ENCODE measurements at places on chromosomes 2 and 18. TPM values are rescaled to one million over a fixed set of nuclear protein-coding genes. Genes with fewer than 3 reads are reported as not detected.
A peak's percentile ranks its signal among the peaks of the same experiment; 100 is the strongest.

DNA sequence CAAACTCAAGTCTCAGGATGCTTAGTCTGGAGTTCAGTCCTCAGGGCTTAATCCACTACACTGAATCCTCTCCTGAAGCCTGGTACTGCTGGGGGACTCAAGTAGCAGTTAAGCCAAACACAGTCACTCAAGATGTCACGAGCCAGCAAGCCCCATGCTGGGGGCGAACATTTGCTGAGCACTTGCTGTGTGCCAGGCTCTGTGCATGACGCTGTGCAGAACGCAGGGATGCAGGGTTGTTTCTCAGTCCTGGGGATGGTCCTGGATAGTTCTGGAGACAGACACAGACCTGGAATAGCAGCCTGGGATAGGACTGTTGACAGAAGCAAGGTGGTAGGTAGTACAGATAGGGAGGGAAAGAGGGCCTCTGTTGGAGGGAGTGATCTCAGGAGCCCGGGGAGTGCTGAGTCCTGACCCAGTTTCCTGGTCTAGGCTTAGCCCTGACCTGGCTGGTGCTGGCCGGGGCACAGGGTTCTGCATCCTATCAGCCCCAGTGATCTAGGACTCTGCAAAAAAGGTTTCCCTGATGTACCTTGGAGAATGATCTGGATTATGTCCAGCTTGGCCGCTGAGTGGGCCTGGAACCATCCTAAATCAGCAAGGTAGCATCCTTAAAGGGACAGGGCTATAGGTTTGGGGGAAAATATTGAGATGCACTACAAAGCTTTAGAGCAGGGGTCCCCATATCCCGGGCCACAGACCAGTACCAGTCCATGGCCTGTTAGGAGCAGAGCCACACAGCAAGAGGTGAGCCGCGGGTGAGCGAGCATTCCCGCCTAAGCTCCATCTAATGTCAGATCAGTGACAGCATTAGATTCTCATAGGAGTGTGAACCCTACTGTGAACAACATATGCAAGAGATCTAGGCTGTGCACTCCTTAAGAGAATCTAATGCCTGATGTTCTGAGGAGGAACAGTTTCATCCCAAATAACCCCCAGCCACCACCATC, 54.7 kb upstream of the OTOF start:
- H3K36me3 ChIP-seq, result no peaks in the 10 kb centered on the region
- H3K4me1 ChIP-seq, result no peaks in the 10 kb centered on the region
- no peak overlapping the region for H3K27ac ChIP-seq
- no peak for DNase-seq

GRCh38 chr18:50203801-50204604, 9.1 kb upstream of the MYO5B start:
- peaks cover 64% of the 10 kb centered on the region for H3K27me3 ChIP-seq
- H3K27ac ChIP-seq, result no peak overlapping the region

GRCh38 chr2:96065381-96065930, 30.7 kb upstream of the GPAT2 start:
- no peak overlapping the region for H3K4me3 ChIP-seq
- no peaks in the 10 kb centered on the region for H3K36me3 ChIP-seq
- DNase-seq, result no peak
- peaks cover 4% of the 10 kb centered on the region for H3K4me1 ChIP-seq

DNA sequence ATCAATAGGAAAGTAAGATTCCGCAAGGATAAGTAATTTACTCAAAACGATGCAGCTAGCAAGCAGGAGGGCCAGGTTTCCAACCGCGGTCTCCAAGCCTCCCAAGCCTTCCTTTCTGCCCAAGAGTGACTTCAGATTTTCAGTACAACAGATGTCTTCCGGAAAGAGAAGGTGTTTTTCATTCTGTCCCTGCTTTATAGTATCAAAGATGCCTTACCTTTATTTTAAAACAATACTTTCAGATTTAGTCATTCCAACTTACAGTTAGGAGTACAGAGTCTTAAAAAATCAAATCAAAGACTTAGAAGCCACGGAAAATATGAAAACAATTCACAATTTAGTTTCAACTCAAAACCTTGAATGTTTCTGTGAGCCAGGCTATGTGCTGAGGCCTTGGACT, 43.6 kb downstream of the CYB5A start:
- H3K4me3 ChIP-seq, result no peak overlapping the region
- no peaks in the 10 kb centered on the region for H3K36me3 ChIP-seq
- peaks cover 7% of the 10 kb centered on the region for H3K27me3 ChIP-seq
- no peak overlapping the region for H3K27ac ChIP-seq
- no peak for DNase-seq

DNA sequence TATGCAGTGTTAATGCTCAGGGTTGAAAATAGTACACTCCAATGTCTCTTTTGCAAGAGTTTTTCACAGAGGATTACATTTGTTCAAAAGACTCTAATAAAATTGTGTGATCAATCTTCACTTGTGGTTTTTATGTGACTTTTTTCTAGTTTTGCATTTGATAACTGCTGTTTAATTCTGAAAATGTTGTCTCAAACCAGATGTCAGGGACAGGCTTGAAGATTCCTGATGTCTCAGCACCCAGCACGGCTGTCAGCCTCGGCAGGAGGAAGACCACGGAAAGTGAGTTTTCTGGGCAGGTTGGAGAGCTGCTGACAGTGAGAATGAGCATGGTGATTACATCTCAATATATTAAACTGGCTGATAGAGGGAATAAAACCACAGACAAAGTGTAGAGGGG, 9.1 kb downstream of the SOX11 start:
- peaks cover 2% of the 10 kb centered on the region for H3K36me3 ChIP-seq
- H3K27me3 ChIP-seq, result peaks cover 18% of the 10 kb centered on the region
- H3K4me1 ChIP-seq, result no peaks in the 10 kb centered on the region
- H3K4me3 ChIP-seq, result no peak overlapping the region
- no peak overlapping the region for H3K27ac ChIP-seq
- DNase-seq, result no peak

GRCh38 chr2:68185541-68186164, 28.0 kb downstream of the PNO1 start:
- H3K4me1 ChIP-seq, result peaks cover 24% of the 10 kb centered on the region
- peak; percentile 60 for DNase-seq
- H3K4me3 ChIP-seq, result no peak overlapping the region

- peak; percentile 53 for DNase-seq
- H3K4me1 ChIP-seq, result peaks cover 7% of the 10 kb centered on the region
- peaks cover 8% of the 10 kb centered on the region for H3K27me3 ChIP-seq
- no peak overlapping the region for H3K27ac ChIP-seq
- H3K4me3 ChIP-seq, result no peak overlapping the region
These were observed 17.0 kb downstream of the THNSL2 start for GRCh38 chr2:88187038-88187676.

GRCh38 chr2:3755277-3755676, 51.9 kb downstream of the DCDC2C start:
- H3K4me3 ChIP-seq, result no peak overlapping the region
- H3K27me3 ChIP-seq, result no peaks in the 10 kb centered on the region
- no peaks in the 10 kb centered on the region for H3K4me1 ChIP-seq
- no peak overlapping the region for H3K27ac ChIP-seq

DNA sequence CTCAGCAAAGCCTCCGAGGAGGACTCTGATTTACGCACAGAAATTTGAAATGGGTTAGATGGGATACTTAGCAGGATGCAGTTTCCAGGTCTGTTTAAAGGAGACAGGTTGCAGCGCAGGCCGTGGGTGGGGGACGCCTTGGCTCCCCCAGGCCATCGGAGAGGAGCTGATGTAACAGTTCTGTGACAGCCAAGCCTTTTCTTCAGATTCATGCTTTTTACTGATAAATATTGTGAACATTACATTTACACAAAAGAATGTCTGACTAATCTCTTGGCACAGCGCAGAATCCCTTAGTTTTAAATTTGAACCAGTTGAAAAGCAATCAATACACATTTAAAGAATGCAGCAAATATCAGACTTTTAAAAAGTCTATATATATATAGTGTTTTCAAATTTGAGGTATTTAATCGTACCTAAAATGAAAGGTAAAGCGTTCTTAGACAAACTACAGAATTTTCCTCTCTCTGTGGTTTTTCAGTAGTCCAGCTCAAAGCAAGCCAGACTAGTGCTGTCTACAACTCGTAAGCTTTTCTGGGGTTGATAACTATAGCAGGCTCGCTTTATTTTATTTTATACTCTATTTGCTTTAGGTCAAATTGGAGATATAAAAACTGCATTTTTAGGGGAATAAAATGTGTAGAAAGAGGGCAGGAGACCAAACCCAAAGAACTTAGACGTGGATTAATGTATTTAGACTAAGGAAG, 221.9 kb downstream of the PIEZO2 start:
- no peak overlapping the region for H3K4me3 ChIP-seq
- no peak for DNase-seq
- no peak overlapping the region for H3K27ac ChIP-seq
- no peaks in the 10 kb centered on the region for H3K4me1 ChIP-seq
- H3K27me3 ChIP-seq, result peaks cover 6% of the 10 kb centered on the region

DNA sequence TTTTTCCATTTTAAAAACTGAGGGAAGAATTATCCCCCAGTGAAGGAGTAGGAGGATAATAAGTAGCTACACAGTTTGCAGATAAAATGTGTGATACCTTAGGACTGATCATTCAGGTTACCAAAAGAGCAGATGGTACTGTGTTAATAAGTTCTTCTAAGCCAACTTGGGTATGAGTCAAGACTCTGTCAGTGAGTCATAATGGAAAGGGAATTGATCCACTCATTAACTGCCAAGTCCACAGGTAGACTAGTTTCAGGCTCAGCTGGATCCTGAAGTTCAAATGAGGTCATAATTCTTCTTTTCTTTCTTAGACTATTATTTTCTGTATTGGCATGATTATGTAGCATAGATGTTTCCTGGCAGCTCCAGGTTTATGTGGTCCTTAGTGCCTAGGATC, 142.4 kb upstream of the ALPP start:
- H3K4me1 ChIP-seq, result peaks cover 23% of the 10 kb centered on the region
- DNase-seq, result no peak

- no peaks in the 10 kb centered on the region for H3K36me3 ChIP-seq
- H3K27ac ChIP-seq, result no peak overlapping the region
- no peaks in the 10 kb centered on the region for H3K27me3 ChIP-seq
- no peaks in the 10 kb centered on the region for H3K4me1 ChIP-seq
- no peak for DNase-seq
These were observed 189.1 kb downstream of the TCF4 start for GRCh38 chr18:55398858-55399257.

- no peak overlapping the region for H3K4me3 ChIP-seq
- no peaks in the 10 kb centered on the region for H3K4me1 ChIP-seq
- no peak for DNase-seq
These were observed 162.3 kb downstream of the ACKR3 start for GRCh38 chr2:236731767-236732580.

DNA sequence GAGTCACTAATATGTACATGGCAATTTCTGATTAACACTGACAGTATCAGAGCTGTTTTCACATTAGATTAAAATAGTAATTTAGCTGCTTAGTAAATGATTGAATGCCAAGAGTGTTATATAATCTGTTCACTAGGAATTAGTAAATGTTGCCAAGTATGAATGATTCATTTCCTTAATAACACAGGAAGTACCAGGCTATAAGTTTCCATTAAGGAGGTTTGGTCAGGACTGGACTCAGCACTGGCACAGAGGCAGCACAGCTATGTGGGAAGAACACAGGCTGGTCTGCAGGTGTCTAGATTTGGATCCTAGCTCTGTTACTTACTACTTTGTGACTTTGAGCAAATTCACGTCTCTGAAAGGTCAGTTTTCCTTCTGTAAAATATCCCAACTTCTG, 97.2 kb downstream of the TDRD15 start:
- no peak for DNase-seq
- H3K27me3 ChIP-seq, result no peaks in the 10 kb centered on the region
- H3K36me3 ChIP-seq, result no peaks in the 10 kb centered on the region
- no peak overlapping the region for H3K27ac ChIP-seq
- H3K4me1 ChIP-seq, result no peaks in the 10 kb centered on the region

DNA sequence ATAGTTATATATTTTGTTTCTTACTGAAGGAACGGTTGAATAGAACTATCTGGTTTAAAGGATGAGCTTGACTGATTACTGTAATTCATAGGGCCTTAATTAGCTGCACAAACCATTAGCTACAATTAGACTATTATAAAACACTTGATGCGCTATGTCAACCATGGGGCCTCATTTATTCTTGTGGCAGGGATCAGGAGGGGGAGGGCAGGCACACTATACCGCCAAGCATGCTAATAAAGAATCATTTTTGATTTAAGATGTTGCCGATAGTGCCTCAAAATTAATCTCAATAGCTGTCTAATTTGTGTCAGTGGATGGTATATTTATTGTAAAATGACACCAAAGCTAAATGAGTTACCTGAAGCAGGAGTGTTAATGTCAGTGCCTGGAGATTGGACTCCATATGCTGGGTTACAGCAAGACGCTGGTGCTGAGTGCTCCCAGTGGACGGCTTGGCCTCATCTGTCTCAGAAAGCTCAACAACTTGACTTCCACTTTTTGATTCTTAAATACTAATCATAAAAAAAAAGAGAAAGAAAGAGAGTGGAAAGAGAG, 1007.0 kb upstream of the CELF4 start:
- no peak overlapping the region for H3K27ac ChIP-seq
- no peaks in the 10 kb centered on the region for H3K4me1 ChIP-seq
- no peaks in the 10 kb centered on the region for H3K27me3 ChIP-seq
- no peaks in the 10 kb centered on the region for H3K36me3 ChIP-seq
- H3K4me3 ChIP-seq, result no peak overlapping the region
- no peak for DNase-seq

DQX1 gene
- 0.38 TPM for total RNA-seq

ORMDL1 gene
- 62.0 TPM for total RNA-seq

RAB11FIP5 gene
- 1.1 TPM for total RNA-seq

MYO3B gene
- 0.38 TPM for total RNA-seq

FBLN7 gene
- total RNA-seq, result 0.63 TPM

NTSR2 gene
- not detected for total RNA-seq

NEUROD1 gene
- not detected for total RNA-seq

CHRND gene
- total RNA-seq, result not detected

HRH4 gene
- total RNA-seq, result not detected

FOXD4L1 gene
- 0.23 TPM for total RNA-seq

IL36G gene
- total RNA-seq, result not detected

POTEF gene
- not detected for total RNA-seq
